ENCODE measurements at places on chromosomes 16 and 17.

DNA sequence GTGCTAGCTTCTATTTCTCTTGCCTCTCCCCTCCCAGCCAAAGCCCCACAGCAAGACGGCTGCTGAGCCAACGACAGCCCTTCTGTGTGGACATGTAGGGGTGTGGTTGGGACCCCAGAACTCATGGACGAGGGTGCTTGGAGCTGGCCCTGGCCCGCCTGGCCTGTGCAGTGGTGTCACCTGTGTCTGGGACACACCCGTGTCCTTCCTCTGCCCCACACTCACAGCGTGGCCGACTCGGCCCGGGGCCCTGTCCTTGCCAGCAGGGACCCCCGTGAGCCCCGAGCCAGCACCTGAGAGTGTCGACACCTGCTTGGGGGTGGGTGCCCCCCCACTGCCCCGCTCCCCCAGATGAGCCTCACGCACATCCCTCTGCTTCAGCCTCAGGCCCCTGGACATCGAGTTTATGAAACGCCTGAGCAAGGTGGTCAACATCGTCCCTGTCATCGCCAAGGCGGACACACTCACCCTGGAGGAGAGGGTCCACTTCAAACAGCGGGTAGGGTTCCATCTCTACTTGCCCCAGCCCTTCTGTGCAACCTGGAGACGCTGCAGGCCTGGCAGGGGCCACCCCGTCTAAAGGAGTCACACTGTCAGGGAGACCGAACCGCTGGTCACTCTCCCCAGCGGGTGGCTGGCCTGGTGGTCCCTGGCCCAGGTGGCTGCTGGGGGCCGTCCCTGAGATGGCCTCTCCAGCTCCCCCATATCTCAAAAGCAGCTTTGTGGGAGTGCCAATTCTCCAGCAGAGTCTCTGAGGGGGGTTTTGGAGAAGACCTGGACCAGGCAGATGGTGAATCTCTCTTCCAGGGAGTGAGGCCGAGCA is 349.8 kb downstream of the SEC14L1 start:
- no peak for DNase-seq

DNA sequence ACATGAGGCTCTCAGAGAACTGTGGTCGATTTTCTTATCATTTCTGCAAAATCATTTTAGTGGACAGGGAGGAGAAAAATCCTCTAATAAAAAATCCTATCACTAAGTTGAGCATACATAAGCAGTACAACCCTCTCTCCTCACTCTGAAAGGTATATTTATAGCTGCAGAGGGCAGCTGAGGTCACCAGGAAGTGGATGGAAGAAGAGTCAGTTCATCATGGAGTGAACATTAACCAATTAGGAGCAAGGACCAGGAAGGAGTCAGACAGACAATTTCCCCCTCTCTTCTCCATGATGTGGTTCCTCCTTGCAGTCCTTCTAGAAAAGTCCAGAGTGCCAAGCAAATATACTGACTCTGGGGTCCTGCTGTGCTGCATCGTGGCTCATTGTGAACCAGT is 253.7 kb downstream of the TOX3 start:
- DNase-seq = no peak

GRCh38 chr16:25264597-25264996 is 7.0 kb upstream of the ZKSCAN2 start:
- no peak for DNase-seq

- no peak for DNase-seq
Observed at GRCh38 chr17:29593591-29594518, 923 bp downstream of the ANKRD13B start.

DNA sequence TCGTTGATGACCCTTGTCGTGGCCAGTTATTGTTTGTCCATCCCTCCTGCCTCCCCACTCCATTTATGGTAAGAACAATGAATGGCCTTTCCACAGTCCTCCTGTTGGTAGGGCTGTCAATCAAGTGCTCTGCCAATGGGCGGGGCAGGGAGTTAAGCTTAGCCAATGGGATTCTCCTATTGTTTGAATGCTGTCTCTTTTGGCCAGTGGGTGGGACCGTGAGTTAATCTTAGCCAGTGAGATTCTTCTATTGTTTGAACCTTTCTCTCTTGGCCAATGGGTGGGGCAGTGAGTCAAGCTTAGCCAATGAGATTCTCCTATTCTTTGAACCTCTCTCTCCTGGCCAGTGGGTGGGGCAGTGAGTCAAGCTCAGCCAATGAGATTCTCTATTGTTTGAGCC is 85.4 kb downstream of the IRX3 start:
- DNase-seq = no peak

DNA sequence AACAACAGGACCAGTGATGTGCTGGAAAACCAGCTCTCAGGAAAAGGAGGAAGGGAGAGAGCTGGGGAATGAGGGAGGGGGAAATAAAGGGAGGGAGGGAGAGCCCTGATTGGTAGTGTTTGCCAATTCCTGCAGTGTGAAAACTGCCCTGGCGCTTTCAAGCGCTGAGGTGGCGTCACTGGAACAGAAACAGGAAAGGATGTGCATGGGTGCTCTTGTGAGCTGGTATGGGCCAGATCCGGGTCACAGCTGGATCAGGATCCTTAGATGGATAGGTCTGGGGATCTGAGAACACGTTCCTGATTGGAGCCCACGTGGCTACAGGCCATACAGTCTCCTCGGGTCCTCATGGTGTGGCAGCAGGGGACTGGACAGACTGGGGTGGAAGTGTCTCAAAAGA is 16.7 kb upstream of the MLKL start:
- DNase-seq = no peak

DNA sequence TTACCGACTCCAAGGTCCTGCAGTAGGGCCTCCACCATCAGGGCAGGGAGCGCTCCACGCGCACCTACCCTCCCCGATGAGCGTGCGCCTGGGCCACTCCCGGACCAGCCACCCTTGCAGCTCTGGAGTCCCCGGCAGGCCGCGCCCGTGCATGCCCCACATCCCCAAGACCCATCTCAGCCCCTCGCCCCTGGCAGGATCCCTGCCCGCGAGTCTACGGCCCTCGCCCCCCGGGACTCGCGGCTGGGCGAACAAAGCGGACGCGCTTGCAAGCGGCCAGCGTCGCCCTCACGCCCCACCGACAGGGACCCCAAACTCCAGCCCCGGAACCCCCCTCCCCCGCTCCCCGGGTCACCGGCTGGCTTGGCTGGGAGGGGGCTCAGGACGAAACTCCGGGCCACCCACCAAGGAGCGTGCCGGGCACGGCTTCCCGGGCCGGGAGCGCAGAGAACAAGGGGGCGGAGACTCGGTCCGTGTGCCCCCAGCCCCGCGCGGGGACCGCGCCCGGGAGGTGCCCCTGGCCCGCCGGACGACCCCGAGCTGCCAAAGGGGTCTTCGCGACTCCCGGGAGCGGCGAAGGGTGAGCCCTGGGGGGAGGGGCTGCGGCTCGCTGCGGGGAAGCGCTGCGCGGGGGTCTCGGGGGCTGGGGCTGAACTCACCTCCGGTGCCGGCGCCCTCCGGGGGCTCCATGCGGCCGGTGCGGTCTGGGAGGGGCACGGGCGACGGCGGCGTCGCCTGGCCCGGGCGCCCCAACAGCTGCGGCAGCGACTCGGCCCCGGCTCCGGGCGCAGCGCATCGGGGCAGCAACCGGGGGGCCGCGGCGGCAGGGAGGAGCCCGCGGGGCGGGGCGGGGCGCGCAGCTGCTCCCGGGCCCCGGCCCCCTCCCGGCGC is at the start of gene DBNDD1:
Gene DBNDD1, minus strand, starts transcription at position 805 of the 891 bp plus-strand sequence. Its CDS starts 115 bp downstream, at position 690.
- DNase-seq = no peak

- no peak for DNase-seq
Observed at GRCh38 chr17:74786431-74787055, 10.4 kb upstream of the NAT9 start.

DNA sequence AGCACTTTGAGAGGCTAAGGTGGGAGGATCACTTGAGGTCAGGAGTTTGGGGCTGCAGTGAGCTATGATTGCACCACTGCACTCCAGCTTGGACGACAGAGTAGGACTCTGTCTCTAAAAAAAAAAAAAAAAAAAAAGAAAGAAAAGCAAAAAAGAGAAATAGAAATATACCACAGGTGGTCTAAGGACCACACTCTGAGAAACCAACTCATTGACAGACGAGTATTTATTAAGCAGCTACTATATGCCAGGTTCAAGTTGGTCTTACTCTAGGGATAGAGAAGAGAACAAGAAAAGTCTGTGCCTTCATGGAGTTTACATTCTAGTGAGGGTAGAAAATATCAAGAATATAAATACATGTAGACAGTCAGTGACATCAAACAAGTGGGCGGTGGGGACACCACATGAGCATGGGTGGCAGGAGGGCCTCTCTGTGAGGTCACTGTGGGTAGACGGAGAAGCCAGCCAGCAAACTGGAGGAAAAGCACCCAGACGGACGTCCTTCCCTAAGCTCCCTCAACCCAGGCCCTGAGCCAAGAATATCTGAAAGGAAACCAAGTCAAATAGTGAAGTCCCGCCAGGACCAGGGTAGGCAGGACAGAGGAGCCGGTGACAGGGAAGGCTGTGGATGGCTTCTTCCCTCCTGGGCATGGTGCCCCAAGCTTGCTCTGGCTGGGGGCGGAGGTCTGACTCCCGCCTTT is 4.7 kb downstream of the CDIPT start:
- no peak for DNase-seq

GRCh38 chr16:79938575-79938974 is 338.0 kb upstream of the MAF start:
- DNase-seq = no peak

- DNase-seq = no peak
Observed at GRCh38 chr16:82481455-82481854, 145.3 kb upstream of the CDH13 start.

DNA sequence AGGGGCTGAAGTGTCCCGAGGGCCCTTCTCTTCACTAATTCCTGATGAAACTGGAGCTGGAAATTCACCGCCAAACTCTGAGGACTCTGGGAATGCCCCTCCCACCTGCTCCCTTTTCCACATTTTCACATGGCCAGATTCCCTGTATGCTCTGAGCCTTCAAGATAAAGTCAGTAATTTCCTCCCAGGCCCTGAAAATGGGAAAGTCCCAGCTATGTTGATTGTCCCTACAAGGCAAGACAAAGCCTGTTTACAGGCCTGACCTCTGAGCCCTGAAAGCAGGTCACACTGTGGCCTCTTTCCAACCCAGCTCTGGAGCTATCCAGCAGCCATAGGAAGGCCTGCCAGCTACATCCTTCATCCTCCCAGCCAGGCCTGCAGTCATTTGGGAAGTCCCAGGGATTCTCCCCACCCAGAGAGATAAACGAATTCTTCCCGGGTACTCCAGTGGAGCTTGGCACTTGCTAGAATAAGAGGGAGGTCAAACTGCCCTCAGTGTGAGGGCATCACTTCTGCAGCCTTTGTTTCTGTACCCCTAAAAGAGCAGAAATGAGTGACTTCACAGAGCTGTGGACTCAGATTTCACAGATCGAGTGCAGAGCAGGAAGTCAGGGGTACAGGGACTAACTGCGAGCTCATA is 19.6 kb upstream of the CCL2 start:
- peak; percentile 75 for DNase-seq

- no peak for DNase-seq
Observed at GRCh38 chr17:48148029-48148770, 40.6 kb downstream of the SNX11 start.

DNA sequence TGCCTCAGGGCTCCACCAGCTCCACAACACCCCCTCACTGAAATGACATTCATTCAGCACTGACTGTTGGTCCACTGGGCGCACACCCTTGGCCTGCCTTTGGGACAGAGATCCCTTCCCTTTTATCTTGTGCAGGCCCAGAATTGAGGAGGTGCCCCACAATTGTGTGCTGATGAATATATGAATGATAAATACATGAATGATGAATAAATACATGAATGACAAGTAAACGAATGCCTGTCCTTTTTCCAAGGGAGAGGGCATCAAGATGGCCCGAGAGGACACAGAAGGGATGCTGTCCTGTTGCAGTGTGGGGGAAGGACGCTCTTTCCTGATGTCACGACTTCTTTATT is 5.7 kb downstream of the CCR7 start:
- DNase-seq = no peak

DNA sequence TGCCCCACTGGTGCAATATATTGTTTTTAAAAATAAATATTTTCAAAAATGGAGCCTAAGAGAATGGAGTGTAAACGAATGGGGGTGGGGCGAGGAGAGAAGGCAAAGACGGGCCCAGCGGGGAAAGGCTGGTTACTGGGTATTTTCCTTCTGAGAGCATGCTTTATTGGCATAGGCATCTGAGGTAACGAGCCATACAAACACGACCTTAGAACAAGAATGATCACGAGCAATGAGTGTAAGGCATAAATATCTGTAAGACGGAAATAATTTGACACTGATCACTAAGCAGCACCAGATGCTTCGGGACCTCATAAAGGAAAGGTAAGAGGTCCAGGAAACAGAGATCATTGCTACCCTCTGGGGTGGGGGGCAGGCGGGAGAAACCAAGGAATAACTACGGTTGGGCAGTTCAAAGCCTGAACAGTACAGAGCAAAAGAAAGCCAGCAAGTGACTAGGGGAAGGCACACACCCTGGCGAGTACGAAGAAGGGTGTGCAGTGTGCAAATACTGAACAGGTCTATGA is 959 bp downstream of the SSH2 start:
- DNase-seq = no peak
